Vagina (tissue), 2 donors: ENCODE measurements at places on chromosomes 5 and 9.
A peak's percentile ranks its signal among the peaks of the same experiment; 100 is the strongest.

- H3K4me3 ChIP-seq, result no peak overlapping the region
- H3K27ac ChIP-seq, result no peak overlapping the region
- no peak for DNase-seq
- no peaks in the 10 kb centered on the region for H3K27me3 ChIP-seq
Measured at GRCh38 chr9:110356639-110357395, 19.2 kb upstream of the TXNDC8 start.

GRCh38 chr9:36207546-36208012 lies 16.9 kb downstream of the CLTA start:
- H3K4me3 ChIP-seq, result no peak overlapping the region
- no peak for DNase-seq
- H3K36me3 ChIP-seq, result peaks cover 85% of the 10 kb centered on the region
- peaks cover 23% of the 10 kb centered on the region for H3K4me1 ChIP-seq
- no peaks in the 10 kb centered on the region for H3K27me3 ChIP-seq
- no peak overlapping the region for H3K27ac ChIP-seq

GRCh38 chr5:73444499-73445438 lies 3.8 kb downstream of the FOXD1 start:
- H3K27me3 ChIP-seq, result peaks cover 33% of the 10 kb centered on the region
- DNase-seq, result no peak
- H3K27ac ChIP-seq, result no peak overlapping the region
- H3K4me1 ChIP-seq, result peaks cover 8% of the 10 kb centered on the region
- no peak overlapping the region for H3K4me3 ChIP-seq

- H3K27me3 ChIP-seq, result no peaks in the 10 kb centered on the region
- H3K36me3 ChIP-seq, result no peaks in the 10 kb centered on the region
- peak overlapping the region; percentile 52 for H3K27ac ChIP-seq
- peak overlapping the region; percentile 33 for H3K4me3 ChIP-seq
Measured at GRCh38 chr5:50745221-50745910, 78.9 kb downstream of the PARP8 start.

GRCh38 chr5:148070621-148071020 lies 6.8 kb downstream of the SPINK5 start:
- no peaks in the 10 kb centered on the region for H3K4me1 ChIP-seq
- H3K36me3 ChIP-seq, result no peaks in the 10 kb centered on the region
- no peak overlapping the region for H3K4me3 ChIP-seq
- DNase-seq, result no peak

- no peak overlapping the region for H3K4me3 ChIP-seq
- H3K4me1 ChIP-seq, result no peaks in the 10 kb centered on the region
- DNase-seq, result no peak
- no peaks in the 10 kb centered on the region for H3K36me3 ChIP-seq
Measured at GRCh38 chr5:89128092-89128491, 245.1 kb upstream of the MEF2C start.
